ENCODE measurements at places on chromosomes 5 and 9. TPM values are rescaled to one million over a fixed set of nuclear protein-coding genes. Genes with fewer than 3 reads are reported as not detected.

Gene CXCL14
- 9.3 TPM for total RNA-seq

Gene CAMK2A
- 6.6 TPM for total RNA-seq

Gene SPATA9
- 0.98 TPM for total RNA-seq

Gene CCL28
- total RNA-seq = 0.49 TPM

Gene SVEP1
- 6.1 TPM for total RNA-seq

Gene SLCO4C1
- total RNA-seq = 0.49 TPM

Gene FSTL4
- 0.98 TPM for total RNA-seq

Gene SLC34A3
- total RNA-seq = not detected

Gene PSAT1
- total RNA-seq = 41.6 TPM

Gene ZNF474
- total RNA-seq = 0.98 TPM

Gene PKD2L2
- total RNA-seq = under 0.01 TPM

Gene CCDC180
- total RNA-seq = 10.3 TPM

Gene PCDHGB6
- total RNA-seq = 12.5 TPM

Gene CCDC183
- total RNA-seq = 2.2 TPM

Gene NR2F1
- total RNA-seq = 36.1 TPM

Gene FAM81B
- 0.25 TPM for total RNA-seq

Gene FOXD4L3
- not detected for total RNA-seq

Gene GCNT4
- total RNA-seq = 0.74 TPM

Gene CD14
- total RNA-seq = 4.4 TPM

Gene GLRA1
- total RNA-seq = not detected

Gene AGXT2
- total RNA-seq = not detected

Gene N4BP3
- total RNA-seq = 7.4 TPM

Gene GPR150
- 0.25 TPM for total RNA-seq

Gene C5orf52
- total RNA-seq = not detected

Gene MVB12B
- 29.7 TPM for total RNA-seq

Gene GRM6
- under 0.01 TPM for total RNA-seq

Gene FBXW2
- 46.0 TPM for total RNA-seq

Gene PTGDS
- 103 TPM for total RNA-seq

Gene CCDC69
- 0.49 TPM for total RNA-seq

Gene ICE1
- 39.3 TPM for total RNA-seq

Gene ACSL6
- total RNA-seq = 30.0 TPM

Gene GDF9
- 0.98 TPM for total RNA-seq

Gene PCDHGB7
- 14.8 TPM for total RNA-seq

Gene TMED9
- total RNA-seq = 33.2 TPM

Gene SLC25A51
- total RNA-seq = 53.6 TPM

Gene GABRP
- total RNA-seq = under 0.01 TPM

Gene PNPLA7
- total RNA-seq = 0.74 TPM

Gene DMRT3
- total RNA-seq = not detected

Gene STKLD1
- 1.2 TPM for total RNA-seq

Gene PCDHGA9
- total RNA-seq = 12.8 TPM

Gene TNFSF8
- 0.49 TPM for total RNA-seq

Gene PCDHA12
- 8.6 TPM for total RNA-seq

Gene PCDHA5
- 6.6 TPM for total RNA-seq

Gene ZNF169
- total RNA-seq = 6.9 TPM

Gene GPX8
- total RNA-seq = 2.7 TPM

Gene GOLPH3
- 40.6 TPM for total RNA-seq

Gene COL27A1
- 1.5 TPM for total RNA-seq

Gene POU5F2
- total RNA-seq = 2.5 TPM

Gene BSPRY
- 0.25 TPM for total RNA-seq

Gene KIAA1191
- 76.7 TPM for total RNA-seq

Measured in temporal lobe (tissue), 4 donors.